Vagina (tissue), 2 donors: ENCODE measurements at places on chromosomes 6 and 20. TPM values are rescaled to one million over a fixed set of nuclear protein-coding genes. Genes with fewer than 3 reads are reported as not detected.

DEFB124 gene
- total RNA-seq, result not detected

DNA sequence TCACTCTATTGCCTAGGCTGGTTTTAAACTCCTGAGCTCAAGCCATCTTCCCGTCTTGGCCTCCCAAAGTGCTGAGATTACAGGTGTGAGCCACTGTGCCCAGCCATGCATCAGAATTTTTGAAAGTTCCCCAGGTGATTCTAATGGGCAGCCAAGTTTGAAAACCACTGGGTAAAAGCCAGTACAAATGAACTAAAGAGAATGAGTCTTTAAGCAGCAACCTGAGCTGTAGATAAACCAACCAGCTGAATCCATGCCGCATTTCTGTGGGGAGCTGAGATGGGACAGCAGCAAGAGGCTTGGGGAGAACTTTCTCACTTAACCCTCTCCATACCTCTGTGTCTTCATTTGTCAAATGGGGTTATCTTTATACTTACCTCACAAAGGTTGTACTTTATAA lies 67.5 kb downstream of the VEGFA start:
- H3K27me3 ChIP-seq, result no peaks in the 10 kb centered on the region
- peaks cover 17% of the 10 kb centered on the region for H3K4me1 ChIP-seq
- no peak overlapping the region for H3K4me3 ChIP-seq
- DNase-seq, result no peak
- no peaks in the 10 kb centered on the region for H3K36me3 ChIP-seq

SNX9 gene
- 61.4 TPM for total RNA-seq

- peaks cover 28% of the 10 kb centered on the region for H3K4me1 ChIP-seq
- no peak overlapping the region for H3K27ac ChIP-seq
- no peak overlapping the region for H3K4me3 ChIP-seq
- no peak for DNase-seq
- H3K27me3 ChIP-seq, result no peaks in the 10 kb centered on the region
Measured at GRCh38 chr20:32452776-32453466, 94.8 kb downstream of the ASXL1 start.

TFAP2D gene
- not detected for total RNA-seq

- peak within 1 kb of the TSS; percentile 74 for H3K4me3 ChIP-seq
- peak within 1 kb of the TSS; percentile 89 for H3K27ac ChIP-seq
- DNase-seq, result no peak
- H3K36me3 ChIP-seq, result no peaks in the 10 kb centered on the region
Measured at GRCh38 chr6:52577022-52577777, at the start of gene TRAM2. Gene TRAM2 (minus strand): TSS chr6:52577060. CDS start chr6:52576915, 145 bp downstream.

DNA sequence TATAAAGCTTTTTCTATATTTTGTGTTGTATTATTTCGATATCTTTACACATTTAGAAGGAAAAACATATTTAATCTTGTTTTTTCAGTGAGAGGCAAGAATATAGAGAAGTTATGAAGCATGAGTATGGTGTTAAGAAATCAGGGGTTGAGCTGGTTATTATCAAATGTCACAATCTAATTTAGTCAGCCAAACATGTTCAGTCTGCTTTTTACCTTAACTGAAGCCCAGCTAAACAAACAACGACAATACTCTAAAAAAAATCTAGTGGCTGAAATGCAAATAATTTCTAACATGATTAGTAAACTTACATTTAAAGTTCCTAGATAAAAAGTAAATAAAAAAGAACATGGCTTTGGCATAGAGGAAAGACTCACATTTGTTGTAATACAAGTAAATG lies 433.8 kb upstream of the NRSN1 start:
- H3K27ac ChIP-seq, result no peak overlapping the region
- H3K27me3 ChIP-seq, result no peaks in the 10 kb centered on the region
- H3K4me3 ChIP-seq, result no peak overlapping the region

- no peak overlapping the region for H3K4me3 ChIP-seq
- no peaks in the 10 kb centered on the region for H3K36me3 ChIP-seq
- no peaks in the 10 kb centered on the region for H3K27me3 ChIP-seq
- no peak overlapping the region for H3K27ac ChIP-seq
- peaks cover 8% of the 10 kb centered on the region for H3K4me1 ChIP-seq
Measured at GRCh38 chr6:26502626-26503025, 2.5 kb downstream of the BTN1A1 start.

GRCh38 chr20:25321262-25321831 lies 69.3 kb downstream of the ABHD12 start:
- no peaks in the 10 kb centered on the region for H3K36me3 ChIP-seq
- no peak overlapping the region for H3K4me3 ChIP-seq
- H3K27me3 ChIP-seq, result no peaks in the 10 kb centered on the region
- no peak for DNase-seq
- H3K27ac ChIP-seq, result no peak overlapping the region

- H3K4me1 ChIP-seq, result no peaks in the 10 kb centered on the region
- H3K27ac ChIP-seq, result no peak overlapping the region
- H3K36me3 ChIP-seq, result no peaks in the 10 kb centered on the region
- no peak overlapping the region for H3K4me3 ChIP-seq
Measured at GRCh38 chr6:156634048-156634447, 143.1 kb upstream of the ARID1B start.

DNA sequence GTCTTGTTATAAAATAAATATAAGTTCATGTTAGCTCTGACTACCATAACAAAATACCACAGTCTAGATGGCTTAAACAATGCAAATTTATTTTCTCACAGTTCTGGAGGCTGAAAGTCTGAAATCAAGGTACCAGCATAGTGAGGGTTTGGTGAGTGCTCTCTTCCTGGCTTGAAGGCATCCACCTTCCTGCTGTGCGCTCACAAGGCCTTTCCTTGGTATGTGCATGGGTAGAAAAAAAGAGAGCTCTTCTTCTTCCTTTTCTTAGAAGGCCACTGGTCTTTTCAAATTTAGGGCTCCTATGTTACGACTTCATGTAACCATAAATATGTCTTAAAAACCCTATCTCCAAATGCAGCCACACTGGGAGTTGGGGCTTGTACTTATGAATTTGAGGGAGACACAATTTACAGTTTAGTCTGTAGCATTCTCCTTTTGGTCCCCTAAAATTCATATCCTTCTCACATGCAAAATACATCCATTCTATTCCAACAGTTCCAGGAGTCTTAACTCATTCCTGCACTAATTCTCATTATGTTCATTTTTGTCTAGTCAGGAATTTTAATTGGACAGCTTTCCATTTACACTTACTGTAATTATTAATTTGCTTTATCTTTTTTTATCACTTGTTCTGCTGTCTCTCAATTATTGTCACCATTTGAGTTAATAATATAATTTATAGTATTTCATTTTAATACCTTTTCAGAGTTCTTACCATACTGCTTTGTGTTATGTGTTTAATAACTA lies 381.9 kb upstream of the EPHA7 start:
- H3K27me3 ChIP-seq, result no peaks in the 10 kb centered on the region
- H3K4me3 ChIP-seq, result no peak overlapping the region
- no peaks in the 10 kb centered on the region for H3K36me3 ChIP-seq

DNA sequence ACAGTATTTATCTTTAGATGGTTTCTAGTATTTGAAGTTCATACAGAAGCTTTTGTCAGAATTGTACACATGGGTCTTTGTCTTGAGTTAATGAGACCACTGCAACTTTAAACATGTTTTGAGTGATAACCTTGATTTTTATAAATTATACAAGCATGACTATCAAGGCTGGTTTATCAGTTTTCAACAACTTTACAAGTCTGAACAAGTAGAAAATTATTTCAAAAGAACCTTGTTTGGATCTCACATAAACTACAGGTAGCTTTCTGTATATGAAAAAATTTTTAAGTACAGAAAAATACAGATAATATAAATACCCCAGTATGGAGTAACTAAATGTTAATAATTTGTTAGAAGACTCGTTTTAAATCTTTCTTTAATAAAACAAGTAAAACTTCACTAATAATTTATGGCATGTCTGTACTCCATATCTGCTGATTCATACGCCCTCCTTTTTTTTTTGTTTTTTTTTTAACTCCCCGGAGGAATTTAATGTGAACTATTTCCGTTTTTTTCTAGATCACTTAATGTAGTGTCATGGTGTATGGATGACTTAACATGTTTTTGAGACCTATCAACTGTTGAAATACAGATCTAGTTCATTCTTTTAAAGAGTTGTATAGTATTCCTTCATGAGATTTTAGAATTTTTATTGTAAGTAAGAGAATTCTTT lies 18.3 kb downstream of the VAPB start:
- DNase-seq, result no peak
- H3K27me3 ChIP-seq, result no peaks in the 10 kb centered on the region
- no peak overlapping the region for H3K4me3 ChIP-seq
- no peak overlapping the region for H3K27ac ChIP-seq

DEFB119 gene
- not detected for total RNA-seq

GRCh38 chr6:132357120-132357519 lies 44.2 kb downstream of the MOXD1 start:
- H3K27ac ChIP-seq, result no peak overlapping the region
- no peaks in the 10 kb centered on the region for H3K36me3 ChIP-seq
- no peaks in the 10 kb centered on the region for H3K27me3 ChIP-seq

DNA sequence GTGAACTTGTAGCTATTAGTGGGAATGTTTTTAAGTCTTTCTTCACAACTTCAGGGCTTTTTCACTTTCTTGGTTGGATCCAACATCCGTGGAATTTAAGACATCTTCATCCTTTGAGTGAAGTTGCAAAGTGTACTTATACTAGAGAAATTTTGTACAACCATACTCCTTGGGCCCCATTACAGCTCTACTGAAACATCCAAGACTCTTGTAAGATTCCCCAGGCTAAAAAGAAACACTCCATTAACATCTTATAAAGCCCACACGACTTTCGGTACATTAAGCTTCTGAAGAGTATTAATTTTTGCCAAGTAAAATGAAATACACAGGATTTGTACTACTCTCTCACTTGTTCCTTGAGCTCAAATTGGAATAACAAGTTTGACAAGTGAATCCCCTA lies 5.4 kb downstream of the PCNA start:
- H3K36me3 ChIP-seq, result no peaks in the 10 kb centered on the region
- H3K4me3 ChIP-seq, result no peak overlapping the region
- peaks cover 39% of the 10 kb centered on the region for H3K4me1 ChIP-seq
- H3K27me3 ChIP-seq, result no peaks in the 10 kb centered on the region

GRCh38 chr6:130713144-130713543 lies 114.1 kb upstream of the SMLR1 start:
- no peaks in the 10 kb centered on the region for H3K27me3 ChIP-seq
- no peak overlapping the region for H3K27ac ChIP-seq
- DNase-seq, result no peak
- H3K4me3 ChIP-seq, result no peak overlapping the region
- H3K4me1 ChIP-seq, result no peaks in the 10 kb centered on the region

DNA sequence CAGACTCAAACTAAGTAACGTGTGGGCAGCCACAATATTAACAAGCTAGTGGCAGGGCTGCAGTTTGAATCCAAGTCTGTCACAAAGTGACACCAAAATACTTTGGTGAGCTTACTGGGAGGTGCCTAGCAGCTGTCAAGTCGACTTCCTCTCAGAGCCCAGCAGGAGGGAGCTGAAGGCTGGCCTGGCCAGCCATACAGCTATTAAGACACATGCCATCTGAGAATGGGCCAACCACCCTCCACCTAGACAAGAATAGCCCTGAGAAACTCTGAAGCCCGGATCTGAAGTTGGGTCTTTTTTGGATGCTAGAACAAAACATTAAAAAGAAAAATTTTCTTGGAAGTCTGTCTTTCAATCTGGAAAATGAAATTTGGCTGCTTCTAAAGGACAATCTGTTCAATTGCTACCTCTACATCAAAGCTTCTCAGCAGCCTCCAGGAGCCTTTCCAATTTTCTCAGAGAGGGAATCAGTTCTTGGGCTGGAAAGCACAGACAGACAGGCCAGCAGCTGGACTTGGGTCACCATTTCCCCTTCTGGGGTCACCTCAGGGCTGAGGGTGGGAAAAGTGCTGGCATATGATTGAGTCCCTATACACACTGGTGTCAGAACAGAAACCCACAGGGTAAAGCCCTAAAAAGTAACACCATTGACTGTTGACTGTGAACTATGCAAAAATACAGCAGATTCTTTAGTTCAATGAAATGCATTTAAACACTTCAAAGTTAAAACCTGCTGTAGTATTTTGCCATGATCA lies 42.9 kb downstream of the UQCC1 start:
- no peak overlapping the region for H3K4me3 ChIP-seq
- no peaks in the 10 kb centered on the region for H3K27me3 ChIP-seq
- H3K27ac ChIP-seq, result no peak overlapping the region
- H3K4me1 ChIP-seq, result no peaks in the 10 kb centered on the region

- DNase-seq, result no peak
- no peaks in the 10 kb centered on the region for H3K36me3 ChIP-seq
- H3K4me1 ChIP-seq, result no peaks in the 10 kb centered on the region
- H3K4me3 ChIP-seq, result no peak overlapping the region
Measured at GRCh38 chr6:92534109-92534508, 885.2 kb downstream of the EPHA7 start.

RBL1 gene
- total RNA-seq, result 15.0 TPM

DNA sequence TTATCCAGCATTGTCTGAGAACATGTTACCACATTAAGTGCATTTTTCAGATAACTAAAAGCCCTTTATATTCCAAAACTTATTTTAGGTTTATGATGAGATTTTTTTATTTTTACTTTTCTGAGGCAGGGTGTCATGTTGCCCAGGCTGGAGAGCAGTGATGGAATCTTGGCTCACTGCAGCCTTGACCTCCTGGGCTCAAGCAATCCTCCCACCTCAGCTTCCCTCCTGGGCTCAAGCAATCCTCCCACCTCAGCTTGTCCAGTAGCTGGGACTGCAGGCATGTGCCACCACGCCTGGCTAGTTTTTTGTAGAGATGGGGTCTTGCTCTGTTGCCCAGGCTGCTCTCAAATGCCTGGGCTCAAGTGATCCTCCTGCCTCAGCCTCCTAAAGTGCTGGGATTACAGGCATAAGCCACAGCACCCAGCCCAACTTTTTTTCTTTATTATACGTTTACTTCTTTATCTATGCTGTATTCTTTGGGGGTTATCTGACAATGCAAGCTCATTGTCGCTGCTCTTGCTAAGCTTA lies 6.2 kb downstream of the DYNLT1 start:
- no peaks in the 10 kb centered on the region for H3K36me3 ChIP-seq
- DNase-seq, result peak; percentile 29
- no peak overlapping the region for H3K4me3 ChIP-seq
- no peaks in the 10 kb centered on the region for H3K27me3 ChIP-seq
- H3K4me1 ChIP-seq, result peaks cover 41% of the 10 kb centered on the region

CASS4 gene
- 0.74 TPM for total RNA-seq

TPBG gene
- 23.8 TPM for total RNA-seq

GRCh38 chr6:6905961-6906518 lies 201.7 kb upstream of the RREB1 start:
- H3K4me1 ChIP-seq, result no peaks in the 10 kb centered on the region
- H3K4me3 ChIP-seq, result no peak overlapping the region
- no peak for DNase-seq
- no peaks in the 10 kb centered on the region for H3K27me3 ChIP-seq
- H3K36me3 ChIP-seq, result no peaks in the 10 kb centered on the region
- no peak overlapping the region for H3K27ac ChIP-seq
